GM23248 (cell line): ENCODE measurements at places on chromosomes 1 and 21.

DNA sequence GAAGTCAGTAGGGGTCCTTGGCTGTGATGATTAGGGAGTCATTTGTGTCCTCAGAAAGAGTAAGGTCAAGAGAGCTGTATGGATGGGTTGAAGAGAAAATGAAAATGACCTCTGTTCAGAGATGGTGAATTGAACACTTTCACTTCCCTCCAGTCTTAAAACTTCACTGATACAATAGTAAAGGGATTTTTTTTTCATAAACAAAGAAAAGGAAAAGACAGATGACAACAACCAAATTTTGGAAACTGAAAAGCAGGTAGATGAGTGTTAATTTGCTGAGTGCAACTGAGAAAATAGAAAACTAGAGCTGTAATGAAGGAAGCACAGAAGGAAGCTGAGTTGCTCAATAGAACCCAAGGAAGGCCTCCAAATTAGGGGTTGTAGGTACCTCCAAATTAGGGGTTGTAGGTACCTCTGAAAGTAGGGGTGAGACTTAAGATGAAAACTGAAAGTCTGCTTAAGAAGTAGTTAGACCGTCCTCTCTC, 14.8 kb upstream of the S1PR1 start:
- no peak for DNase-seq

DNA sequence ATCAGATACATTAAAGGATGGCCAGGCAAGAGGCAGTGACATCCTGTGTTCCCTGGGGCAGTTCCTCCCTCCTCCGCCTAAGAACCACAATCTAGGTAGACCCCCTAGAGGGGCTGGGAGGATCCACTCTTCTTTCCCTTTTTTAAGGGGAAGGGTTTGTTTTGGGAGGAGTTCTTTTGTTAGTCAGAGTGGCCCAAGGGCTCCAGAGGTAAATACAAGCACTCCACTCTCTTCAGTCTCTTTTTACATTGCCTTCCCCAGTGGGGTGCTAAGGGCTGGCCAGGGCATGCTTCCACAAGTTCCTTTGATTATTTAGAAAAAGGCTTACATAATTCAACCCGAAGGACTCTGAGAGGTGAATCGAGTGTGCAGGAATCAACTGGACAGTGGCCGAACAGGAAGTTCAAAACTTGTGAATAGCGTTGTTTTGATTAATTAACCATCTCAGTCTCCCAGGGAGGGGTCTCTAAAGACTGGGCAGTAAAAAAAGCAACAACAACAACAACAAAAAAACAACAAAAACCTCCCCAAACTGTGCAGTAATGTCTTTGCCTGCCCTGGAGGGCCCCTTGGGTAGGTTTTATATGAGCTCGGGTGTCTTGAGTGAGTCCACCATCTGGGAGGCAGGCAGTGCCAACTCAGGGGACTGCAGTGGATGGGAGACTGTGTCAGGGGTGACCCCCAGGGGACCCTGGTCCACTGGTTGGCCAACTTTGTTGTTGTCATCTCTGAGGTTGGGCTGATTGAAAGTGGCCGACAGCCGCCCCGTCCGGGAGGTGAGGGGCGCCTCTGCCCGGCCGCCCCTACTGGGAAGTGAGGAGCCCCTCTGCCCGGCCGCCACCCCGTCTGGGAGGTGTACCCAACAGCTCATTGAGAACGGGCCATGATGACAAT, 33.2 kb upstream of the ENO1 start:
- no peak for DNase-seq

- peak; percentile 91 for DNase-seq
These were observed 57.3 kb upstream of the EFHD2 start for GRCh38 chr1:15352128-15352957.

GRCh38 chr1:190243056-190243455, 234.6 kb downstream of the BRINP3 start:
- no peak for DNase-seq

DNA sequence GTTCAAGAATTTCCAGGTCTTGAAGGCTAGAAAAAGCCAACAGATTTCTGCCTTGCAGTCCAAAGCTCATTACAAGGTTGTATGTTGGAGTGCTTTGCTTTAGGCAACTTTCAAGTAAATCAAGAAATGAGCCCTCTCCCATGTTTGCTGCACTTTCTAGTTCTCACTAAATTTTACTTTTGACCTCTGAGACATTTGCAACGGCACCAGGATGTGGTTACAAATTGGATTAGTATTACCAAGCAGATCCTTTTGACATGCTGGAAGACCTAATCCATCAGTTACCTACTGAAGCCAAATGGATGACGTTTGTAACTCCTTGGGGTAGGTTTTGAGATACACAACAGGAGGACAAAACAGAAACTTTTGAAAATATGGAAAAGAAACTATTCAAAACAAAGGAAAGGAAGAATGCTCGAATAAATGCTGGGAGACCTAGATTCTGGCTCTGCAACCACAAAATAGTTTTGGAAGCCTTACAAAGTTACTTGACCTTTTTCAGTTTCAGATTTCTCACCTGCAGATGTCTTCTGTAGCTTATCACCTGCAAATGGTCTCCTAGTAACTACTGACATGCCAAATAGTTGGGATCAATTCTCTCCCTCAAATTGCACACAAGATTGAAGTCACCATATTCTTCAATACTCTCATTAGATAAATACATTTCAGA, 251.7 kb upstream of the ADGRL2 start:
- no peak for DNase-seq

GRCh38 chr1:93001893-93002292, 40.6 kb upstream of the DIPK1A start:
- no peak for DNase-seq
